ENCODE measurements at places on chromosomes 7 and 10.

DNA sequence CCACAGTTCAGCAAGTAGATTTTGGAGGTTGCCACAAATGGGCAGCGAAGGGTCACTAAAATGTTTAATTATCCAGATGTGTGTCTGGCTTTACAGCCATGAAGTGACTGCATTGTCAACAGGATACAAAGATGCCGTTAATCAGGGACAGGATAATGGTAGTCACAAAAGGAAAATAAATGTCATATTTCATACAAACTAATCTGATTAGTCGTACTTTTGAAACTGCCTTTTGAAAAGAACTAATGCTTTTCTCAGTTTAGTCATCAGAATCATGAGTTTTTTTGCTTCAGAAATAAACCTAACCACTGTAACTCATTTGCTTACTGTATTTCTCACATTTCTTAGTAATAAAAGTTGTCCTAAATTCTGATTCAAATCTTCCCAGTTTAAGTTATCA lies 22.2 kb upstream of the WNT16 start:
- no peak for DNase-seq

GRCh38 chr10:3889961-3890522 lies 105.0 kb upstream of the KLF6 start:
- DNase-seq, result peak; percentile 94

- no peak for DNase-seq
Observed at GRCh38 chr10:12592967-12593366, 243.6 kb downstream of the CAMK1D start.

GRCh38 chr7:12970626-12971025 lies 283.2 kb downstream of the ARL4A start:
- no peak for DNase-seq

GRCh38 chr7:133412942-133413341 lies 160.1 kb downstream of the EXOC4 start:
- DNase-seq, result no peak
